ENCODE measurements at places on chromosomes 6 and 20.

DNA sequence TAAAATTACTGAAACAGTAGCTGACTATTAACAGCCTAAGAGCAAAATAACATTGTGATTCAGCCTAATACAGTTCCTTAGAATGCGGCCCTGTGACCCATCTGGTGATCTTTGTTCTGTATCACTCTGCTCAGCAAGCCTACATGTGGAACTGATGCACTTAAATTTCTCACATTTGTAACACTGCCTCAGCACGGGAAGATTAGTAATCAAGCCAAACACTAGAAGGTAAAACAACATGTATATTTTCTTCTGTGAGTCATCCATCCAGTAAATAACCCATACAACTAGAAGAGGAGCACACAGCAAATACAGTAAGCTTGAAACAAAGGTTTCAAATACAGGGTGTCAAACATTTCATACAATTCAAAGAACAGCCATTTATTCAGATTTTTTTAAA is 189.7 kb upstream of the NOX3 start:
- DNase-seq, result no peak

- no peak for DNase-seq
These were observed 137.2 kb downstream of the MMUT start for GRCh38 chr6:49325891-49326290.

GRCh38 chr20:25213566-25214425 is 18.3 kb downstream of the ENTPD6 start:
- DNase-seq, result no peak

DNA sequence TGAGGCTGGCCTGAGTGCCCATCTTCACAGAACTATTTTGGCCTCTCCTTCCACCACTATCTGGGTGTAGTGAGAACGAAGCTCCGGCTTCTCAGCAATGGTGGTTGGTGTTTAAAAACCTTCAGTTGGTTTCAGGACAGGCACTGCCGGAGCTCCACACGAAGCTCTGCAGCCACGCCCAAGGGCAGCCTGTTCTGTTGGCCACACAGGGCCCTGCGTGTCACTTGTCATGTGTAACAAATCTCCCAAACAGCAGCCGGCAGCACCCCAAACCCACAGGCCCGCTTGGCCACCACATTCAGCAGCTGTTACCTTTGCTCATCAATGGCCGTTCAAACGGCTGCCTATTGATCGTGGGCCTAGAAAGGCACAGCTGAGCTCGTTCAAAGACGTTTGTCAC is 97.5 kb downstream of the ERMARD start:
- no peak for DNase-seq

GRCh38 chr6:12286373-12287110 is 3.6 kb upstream of the EDN1 start:
- peak; percentile 43 for DNase-seq

GRCh38 chr6:26534681-26535465 is 3.3 kb upstream of the HMGN4 start:
- DNase-seq, result no peak

Data from GF-D8 (cell line).